Right forelimb (tissue), 1 donor: ENCODE measurements at places on chromosomes 5 and 9.
A peak's percentile ranks its signal among the peaks of the same experiment; 100 is the strongest.

GRCh38 chr9:84852617-84853301 lies 183.2 kb downstream of the NTRK2 start:
- no peak for DNase-seq

- no peak for DNase-seq
These were observed 391.9 kb upstream of the WWC1 start for GRCh38 chr5:167899490-167900070.

GRCh38 chr5:10653751-10654400 lies 90.0 kb downstream of the ANKRD33B start:
- no peak for DNase-seq

DNA sequence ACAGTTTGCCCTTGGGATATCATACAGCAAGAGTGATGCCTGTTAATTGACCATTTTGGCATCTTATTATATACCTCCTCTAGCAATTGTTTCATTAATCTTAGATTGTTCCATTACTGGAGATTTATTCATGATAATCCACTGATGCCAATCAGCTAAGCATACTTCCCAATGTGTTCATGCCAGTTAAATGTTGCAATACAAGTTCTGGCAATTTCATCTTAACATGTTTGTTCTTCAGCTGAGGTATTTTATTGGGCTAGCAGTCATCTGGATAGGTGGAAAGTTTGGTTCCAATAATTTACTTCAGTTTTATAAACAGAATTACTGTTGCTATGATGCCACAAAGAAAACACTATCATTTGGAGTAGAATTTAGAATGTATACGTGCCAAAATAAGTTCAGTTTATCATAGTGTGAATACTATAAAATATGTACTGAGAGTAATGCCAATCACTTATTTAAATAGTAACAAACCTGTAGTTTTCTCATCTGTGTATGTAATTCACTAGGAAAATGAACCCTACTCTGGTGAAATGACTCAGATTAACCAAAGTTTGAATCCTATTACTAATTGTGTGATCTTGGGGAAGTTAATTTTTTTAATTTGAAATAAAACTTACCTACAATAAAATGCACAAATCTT lies 27.9 kb upstream of the IL31RA start:
- no peak for DNase-seq

- DNase-seq: no peak
These were observed 34.1 kb upstream of the NFIB start for GRCh38 chr9:14348123-14348372.

GRCh38 chr9:6243746-6244145 lies 28.1 kb downstream of the IL33 start:
- no peak for DNase-seq

DNA sequence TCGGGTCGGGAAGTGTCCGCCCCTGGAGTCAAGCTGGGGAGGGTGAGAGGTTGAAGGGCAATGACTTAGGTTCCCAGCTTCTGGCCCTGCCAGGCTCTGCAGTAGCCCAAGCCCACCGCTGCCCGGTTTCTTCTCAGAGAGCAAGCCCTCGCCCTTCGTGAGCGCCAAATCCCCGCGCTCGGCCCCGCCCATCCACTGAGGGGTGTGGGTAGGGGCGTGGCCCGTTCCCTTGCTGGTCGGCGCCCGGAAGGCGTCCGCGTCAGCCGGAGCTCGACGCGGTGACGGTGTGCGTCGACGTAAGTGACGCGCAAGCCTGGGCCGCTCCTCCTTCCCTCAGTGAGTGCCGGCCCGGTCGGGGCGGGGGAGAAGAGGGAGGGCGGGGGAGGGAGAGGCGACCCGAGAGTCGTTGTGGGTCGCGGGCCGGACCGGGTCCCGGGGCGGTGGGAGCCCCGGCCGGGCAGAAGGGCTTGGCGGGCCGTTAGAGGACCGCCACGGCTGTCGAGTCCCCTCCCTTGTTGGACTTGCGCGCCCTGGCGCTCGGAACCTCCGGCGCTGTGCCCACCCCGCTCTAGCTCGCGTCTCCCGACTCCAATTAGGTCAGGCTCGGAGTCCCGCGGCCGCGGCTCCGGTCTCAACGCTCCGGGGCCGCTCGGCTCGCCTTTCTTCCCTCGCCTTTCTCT lies 659 bp downstream of the ZNF131 start:
- DNase-seq: peak; percentile 98

GRCh38 chr5:172979778-172980177 lies 3.8 kb upstream of the ATP6V0E1 start:
- DNase-seq: no peak

DNA sequence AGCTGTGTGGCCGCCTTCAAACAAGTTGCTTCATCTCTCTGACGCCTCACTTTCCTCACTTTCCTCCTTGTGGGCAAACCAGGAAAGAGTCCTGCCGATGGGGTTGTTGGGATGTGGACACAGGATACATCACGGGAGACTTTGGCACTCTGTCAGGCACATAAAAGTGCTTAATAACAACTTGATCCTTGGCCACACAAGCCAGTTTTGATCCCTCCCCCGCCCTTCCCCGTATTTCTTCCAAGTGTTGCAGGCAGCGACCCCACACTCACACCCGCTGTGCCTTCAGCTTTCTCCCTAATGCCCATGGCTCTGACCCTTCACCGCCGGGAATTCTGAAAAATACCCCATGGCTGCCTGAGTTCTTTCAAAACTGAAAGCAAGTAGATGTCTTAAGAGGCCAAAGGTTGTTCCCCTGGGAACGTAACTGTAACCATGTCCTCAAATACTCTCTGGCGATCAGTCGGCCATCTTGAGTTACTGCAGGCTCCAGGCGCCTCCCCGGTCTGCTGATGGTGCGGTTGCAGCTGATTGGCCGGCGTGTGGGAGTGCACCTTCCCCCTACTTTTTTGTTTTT lies 59.8 kb downstream of the ARHGEF37 start:
- DNase-seq: peak; percentile 41

DNA sequence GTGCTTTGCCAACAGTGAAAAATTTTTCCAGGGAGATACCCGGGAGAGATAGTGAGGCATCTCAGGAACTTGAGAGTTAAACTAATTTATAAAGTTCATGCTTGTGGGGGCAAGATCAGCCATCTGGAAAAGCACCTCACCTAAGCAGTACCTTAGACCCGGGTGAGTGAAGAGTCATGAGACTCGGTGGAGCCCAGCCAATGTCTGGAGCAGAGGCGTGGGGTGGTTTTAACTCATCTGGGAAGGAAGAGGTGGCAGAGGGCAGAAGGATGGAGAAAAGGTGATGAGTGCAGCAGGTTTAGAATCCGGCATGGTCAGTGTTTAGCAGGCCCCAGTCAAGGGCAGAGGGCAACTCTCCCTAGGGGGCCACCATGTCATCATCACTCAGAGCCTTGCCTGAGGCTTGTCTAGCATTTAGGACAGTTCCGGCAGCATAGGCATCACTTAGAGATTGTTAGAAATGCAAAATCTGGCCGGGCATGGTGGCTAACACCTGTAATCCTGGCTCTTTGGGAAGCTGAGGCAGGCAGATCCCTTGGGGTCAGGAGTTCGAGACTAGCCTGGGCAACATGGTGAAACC lies 4.3 kb upstream of the RNF183 start:
- DNase-seq: no peak

DNA sequence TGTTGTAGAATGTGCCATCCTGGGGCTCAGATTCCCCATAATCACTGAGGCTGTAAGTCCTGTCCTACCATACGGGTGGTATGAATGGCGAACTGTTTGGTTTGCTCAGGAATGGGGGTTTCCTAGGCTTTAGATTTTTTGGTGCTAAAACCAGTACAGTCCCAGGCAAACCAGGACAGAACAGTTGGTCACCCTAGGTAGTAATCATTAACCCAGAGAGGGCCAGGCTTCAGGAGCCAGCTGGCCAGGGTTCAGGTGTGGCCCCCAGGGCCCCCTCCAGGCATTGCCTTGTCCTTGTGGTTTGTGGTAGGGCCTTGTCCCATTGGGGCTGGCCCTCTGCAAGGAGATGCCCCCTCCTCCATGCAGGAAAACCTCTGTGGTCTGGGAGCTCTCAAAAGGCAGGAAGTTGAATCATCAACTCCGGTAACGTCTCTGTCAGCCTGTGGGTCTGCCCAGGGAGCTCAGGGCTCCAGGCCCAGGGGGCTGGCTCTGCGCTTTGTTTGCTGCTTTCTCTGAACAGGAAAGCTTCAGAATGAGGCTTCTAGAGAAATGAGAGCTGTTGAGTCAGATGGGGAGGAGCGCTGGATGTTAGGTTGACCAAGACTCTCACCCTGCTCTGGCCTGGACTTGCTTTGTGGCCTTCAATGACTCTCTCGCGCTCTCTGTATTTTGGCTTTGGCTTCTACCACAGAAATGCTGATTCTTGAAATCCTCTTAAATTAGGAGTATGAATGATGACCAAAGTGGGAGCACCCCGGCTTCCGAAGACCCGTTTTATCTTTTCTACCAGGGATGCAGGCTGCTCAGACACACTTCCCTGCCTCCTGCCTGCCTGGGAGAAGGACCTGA lies 22.2 kb upstream of the JADE2 start:
- DNase-seq: peak; percentile 65

- DNase-seq: no peak
These were observed 173.5 kb downstream of the SLIT3 start for GRCh38 chr5:169127431-169127830.

GRCh38 chr5:514101-514485 lies 10.2 kb downstream of the SLC9A3 start:
- no peak for DNase-seq

DNA sequence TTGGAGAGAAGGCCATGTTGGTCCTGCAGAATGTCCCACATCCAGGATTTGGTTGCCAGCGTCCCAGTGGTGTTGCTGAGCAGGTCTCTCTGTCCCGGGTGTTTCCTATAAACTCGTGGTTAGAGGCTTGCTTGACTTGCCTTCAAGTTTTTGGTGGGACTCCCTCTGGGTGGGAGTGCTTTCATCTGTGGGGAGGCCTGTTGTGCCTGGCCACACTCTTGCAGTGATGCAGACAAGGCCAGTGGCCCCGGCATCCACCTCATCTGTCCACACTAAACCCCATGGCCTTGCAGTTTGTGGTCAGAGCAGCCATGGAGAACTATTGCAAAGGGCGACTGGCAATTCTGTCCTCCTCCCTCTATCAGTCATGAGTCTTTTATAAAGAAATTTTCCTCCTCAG lies 71.8 kb downstream of the PHF2 start:
- no peak for DNase-seq

DNA sequence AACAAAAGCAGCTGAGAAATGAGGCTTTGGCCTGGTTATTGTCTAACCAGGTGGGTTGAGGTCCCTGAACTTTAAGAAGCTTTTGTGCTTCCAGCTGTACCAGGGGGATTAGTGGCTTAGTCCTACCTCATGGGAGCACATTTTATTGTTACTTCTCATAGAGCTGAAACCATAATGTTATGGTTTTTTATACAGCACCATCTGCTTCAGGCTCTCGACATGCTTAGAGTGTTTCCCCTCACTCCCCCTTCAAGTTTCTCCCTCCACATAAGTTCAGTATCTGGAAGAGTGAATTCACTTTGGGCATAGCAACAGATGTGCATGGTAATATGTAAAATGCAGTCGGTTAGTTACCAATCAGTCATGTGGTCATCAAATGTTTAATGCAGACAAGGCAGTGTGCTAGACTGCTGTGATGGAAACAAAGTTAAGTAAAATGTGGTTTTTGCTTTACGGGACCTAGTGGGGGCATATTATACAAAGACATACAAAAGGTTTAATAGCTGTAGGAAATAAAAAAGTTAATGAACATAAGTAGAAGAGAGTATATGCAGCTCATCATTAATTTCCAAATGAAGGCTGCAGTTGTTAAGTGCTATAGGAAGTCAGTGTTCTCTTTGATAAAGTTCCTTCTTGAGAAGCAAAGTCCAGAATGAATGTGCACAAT lies 95.9 kb upstream of the SPRY4 start:
- DNase-seq: no peak

- no peak for DNase-seq
These were observed 26.0 kb downstream of the CHSY3 start for GRCh38 chr5:129930221-129930620.

GRCh38 chr5:52801329-52801728 lies 13.6 kb downstream of the ITGA1 start:
- DNase-seq: no peak

- DNase-seq: no peak
These were observed 21.5 kb downstream of the GFRA3 start for GRCh38 chr5:138252944-138253343.

- no peak for DNase-seq
These were observed 177.3 kb downstream of the IRX2 start for GRCh38 chr5:2574155-2574554.

GRCh38 chr5:144698484-144698883 lies 527.8 kb downstream of the KCTD16 start:
- DNase-seq: no peak

- DNase-seq: no peak
These were observed 49.1 kb upstream of the VDAC1 start for GRCh38 chr5:134053840-134054338.

- no peak for DNase-seq
These were observed 51.1 kb upstream of the LHFPL2 start for GRCh38 chr5:78699552-78700153.

DNA sequence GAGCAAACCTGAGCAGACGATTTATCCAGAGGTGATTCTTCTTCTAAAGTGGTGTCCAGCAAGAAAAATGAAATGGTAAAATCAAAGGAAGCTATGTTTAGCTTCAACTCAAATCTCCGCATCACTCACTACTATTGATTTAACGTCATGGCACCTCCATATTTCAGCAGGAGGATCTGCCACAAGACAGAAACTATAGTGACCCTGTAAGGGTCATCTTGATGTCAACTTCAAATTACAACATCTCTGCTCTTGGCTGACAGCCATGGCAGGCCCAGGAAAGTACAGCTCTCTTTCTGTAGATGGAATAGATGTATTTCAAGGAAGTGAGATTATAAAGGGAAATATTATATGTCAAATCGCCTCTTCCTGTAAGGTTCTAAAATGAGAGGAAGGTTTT lies 10.1 kb upstream of the EFNA5 start:
- DNase-seq: no peak

DNA sequence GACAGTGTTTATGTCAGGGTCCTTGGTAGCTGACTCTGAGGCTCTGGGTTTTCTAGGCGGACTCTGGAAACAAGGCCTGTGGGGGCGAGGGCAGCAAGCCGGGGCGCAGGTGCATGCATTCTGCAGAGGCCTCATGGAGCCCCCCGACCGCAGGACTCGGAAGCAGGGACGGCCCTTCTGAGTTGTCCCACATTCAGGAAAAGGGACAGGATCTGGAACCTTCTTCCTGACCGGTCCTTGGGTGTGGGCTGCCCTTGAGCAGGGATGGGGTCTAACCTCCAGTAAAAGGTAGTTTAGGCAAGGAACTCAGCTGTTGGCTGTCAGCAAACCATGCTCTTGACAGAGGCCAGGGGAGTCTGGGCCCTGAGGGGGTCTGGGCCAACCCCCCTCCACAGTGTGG lies 7.4 kb upstream of the COL5A1 start:
- no peak for DNase-seq
